Right kidney (tissue), 9 donors: ENCODE measurements at places on chromosomes 2 and 18.
A peak's percentile ranks its signal among the peaks of the same experiment; 100 is the strongest.

GRCh38 chr2:27831279-27832050, 58.7 kb downstream of the RBKS start:
- DNase-seq, result no peak

GRCh38 chr2:201680743-201681142, 17.7 kb downstream of the MPP4 start:
- DNase-seq, result no peak

DNA sequence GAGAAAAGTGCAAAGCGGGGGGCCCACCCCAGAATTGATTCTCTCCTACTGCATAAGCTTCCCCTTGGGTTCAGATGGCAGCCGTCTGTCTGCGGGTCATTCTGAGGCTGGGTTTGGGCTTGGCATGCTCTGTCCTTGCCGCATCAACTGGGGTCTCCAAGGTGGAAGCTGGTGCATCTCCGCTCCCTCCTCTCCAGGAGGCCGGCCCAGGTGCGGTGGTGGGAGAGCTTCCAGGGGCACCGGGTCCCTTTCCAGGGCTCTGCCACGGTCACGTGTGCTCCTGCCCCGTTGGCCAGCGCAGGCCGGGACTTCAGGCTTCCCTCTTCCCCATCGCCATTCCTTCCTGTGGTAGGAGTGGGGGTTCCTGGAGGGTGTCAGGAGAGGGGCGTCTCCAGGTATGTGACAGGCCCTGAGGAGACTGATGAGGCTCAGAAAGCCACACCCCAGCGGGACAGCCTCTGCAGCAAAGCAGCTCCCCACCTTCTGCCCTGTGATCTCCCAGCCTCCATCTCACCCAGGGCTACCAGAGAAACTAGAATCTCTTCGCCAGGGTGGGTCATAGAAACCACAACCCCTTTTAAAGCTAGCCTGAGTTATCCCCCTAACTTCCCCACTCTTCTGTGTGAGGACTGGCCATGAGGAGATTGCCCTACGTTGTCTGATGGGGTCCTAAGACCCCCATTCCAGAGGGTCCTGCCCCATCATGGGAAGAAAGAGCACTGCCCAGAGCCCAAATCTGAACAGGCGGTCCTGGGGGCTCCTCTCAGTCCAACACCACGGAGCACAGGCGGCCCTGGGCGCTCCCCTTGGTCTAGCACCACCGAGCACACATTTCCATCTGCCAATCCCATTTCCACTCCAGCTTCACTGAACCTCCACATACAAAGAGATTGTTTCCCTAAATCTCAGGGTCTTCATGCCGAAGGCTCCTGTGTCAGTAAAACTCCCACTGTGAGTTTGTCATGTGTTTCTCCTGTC, 76.6 kb downstream of the SLC66A2 start:
- DNase-seq, result no peak

DNA sequence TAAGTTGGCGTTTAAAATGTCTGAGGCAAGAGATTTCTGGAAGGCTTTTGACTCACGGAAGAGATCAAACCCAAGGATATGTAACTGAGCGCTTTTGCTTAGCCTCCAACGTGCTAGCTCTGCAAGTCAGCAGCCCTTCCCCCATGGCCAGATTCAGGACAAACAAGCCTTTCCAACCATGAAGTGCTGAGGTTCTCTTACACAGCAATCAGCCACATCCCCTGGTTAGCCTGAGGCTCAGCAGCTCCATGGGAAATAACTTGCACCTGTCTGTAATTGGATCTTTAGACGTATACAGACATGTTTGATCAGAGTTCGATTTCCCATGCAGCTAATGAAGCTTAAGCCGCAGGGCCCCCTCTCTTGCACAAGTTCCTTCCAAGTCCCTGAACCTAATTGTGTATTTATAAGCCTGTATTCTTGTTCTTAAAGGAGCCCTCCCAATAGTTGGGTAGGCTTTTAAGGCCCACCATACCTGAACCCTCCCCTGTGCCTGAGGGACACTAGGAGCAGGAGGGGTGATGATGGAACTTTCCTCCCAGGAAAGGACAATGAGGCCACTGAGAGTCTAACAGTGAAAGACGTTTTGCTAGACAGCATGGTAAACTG, 2.1 kb upstream of the TMEM131 start:
- no peak for DNase-seq

- DNase-seq, result no peak
Observed at GRCh38 chr2:197996583-197996982, 192.2 kb downstream of the PLCL1 start.

- no peak for DNase-seq
Observed at GRCh38 chr2:230068651-230069055, at the start of gene SLC16A14. Gene SLC16A14, minus strand, starts transcription at chr2:230068924. Its CDS starts 9,572 bp downstream, at chr2:230059352.

- DNase-seq, result no peak
Observed at GRCh38 chr2:136664713-136665405, 100.5 kb upstream of the THSD7B start.

- no peak for DNase-seq
Observed at GRCh38 chr18:50359806-50360205, 15.0 kb upstream of the SKA1 start.

DNA sequence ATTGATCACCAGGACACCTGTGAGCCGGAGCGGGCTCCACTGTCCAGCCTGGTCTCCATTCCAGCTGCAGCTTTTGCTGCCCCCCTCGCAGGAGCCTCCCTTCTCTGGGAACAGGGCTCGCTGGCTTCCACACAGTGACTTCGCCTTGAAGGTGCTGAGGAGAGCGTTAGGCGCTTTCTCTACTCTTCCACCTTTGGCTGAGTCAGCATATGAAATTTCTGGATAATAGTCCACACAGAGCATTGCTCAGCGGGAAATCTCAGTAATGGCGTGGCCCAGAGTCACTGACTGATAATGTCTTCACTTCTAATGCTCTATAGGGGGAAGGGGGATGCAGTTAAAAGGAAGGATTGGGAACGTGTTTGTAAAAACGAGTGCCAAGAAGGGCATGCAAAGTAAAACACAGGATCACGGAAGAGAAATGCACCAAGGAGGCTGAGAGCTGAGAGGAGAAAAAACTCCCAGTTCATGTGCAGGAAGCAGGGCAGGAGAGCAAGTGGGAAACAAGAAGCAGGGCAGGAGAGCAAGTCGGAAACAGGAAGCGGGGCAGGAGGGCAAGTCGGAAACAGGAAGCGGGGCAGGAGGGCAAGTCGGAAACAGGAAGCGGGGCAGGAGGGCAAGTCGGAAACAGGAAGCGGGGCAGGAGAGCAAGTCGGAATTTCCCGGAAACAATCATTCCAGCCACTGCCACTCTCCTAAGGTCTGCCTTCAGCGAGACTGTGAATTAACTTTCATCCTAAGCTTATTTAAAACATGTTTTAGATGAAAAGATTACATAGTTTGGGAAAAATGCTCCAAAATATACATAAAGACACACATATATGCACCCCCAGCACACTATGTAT, 77.7 kb downstream of the MYT1L start:
- DNase-seq, result no peak

DNA sequence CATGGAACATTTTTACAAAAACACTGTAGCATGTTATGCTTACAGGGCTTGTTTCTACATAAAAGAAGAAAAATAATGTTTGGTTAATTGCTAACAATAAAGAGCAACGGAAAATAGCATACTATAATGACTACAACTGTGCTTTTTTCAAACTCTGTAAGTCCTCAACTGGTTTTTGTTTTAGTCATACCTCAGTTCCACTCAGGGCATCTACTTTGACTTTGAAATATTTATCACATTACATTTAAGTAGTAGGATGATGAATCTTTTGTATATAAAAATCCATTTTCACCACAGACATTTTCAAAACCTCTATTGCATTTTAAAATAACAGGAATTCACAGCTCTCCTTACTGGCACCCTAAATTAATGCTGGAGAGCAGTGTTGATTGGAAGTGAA, 8.3 kb downstream of the SATB2 start:
- DNase-seq, result no peak

DNA sequence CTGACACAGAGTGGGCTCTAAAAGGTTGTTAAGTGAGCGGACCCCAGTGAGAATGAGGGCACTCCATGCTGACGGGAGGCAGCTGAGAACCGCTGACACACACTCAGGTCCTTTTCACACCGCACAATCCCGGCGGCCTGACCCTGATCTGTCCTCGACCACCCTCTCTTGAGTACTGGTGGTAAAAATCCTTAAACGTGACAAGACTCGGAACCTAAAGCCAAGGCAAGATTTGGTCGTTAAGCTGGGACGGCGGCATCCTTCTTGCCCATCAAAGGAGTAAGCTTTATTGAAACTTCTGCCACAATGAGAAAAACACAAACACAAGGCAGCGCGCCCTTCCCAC, 569 bp downstream of the TMX3 start:
- no peak for DNase-seq

DNA sequence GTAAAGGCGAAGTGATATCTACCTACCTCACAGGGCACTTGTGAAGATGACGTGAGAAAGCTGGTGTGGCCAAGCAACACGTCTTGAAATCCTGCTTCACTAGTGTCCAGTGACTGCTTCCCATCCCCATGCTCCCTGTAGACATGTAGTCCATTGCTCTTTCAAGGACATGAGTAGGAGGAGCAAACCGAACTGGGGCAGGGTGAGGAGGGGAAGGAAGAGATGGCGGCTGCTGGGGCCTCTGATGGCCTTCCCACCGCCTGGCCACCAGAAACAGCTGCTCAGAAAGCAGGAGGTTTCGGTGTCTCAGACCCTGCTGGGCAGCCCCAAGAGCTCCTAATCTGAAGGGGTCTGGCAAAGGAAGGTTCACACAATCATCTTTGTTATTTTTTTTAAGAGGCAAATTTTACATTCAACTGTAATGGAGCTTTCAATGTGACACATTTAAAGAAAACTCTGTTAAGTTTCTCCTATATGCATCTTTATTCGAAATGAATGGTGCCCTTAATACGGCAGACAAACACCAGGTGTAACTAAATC, 14.7 kb downstream of the CPLX4 start:
- DNase-seq, result no peak

GRCh38 chr18:9839853-9840252, 45.9 kb upstream of the TXNDC2 start:
- no peak for DNase-seq

DNA sequence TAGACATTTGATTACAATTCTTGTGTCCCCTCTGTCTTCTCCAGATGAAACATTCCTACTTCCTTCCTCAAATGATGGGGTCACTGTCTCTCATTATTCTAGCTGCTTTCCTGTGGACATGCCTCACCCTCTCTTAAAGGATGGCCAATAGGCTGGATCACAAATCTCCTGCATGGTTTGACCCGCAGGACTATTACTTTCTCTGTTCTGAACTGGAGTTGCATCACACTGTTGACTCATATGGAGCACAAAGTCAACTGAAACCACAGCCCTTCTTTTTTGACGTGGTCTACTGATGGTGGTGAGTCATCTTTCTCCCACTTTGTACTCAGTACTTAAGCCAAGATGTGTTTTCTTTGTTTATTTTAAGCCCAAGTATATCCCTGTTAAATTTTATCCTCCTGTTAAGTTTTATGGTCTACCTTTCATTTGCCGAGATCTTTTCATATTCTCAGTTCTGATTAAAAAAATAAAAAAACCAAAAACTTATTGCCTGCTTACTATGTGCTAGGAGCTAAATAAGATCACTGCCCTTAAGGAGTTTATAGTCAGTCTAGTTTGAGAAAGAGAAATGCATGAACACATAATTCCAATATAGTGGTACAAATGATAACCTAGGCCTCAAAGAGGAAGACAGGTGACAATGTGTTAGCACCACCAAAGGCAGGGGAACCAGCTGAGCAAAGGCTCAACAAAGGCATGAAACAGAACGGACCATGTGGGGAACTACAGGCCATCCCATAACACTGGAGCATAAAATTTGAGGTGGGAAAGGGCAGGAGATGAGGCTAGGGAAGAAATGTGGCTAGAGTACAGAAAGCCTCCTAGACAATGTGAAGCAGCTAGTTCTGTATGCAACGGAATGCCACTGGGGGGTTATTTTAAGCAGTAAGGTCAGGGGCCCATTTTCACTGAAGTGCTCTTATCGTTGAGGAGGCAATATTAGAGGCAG, 67.6 kb upstream of the ZFP36L2 start:
- no peak for DNase-seq

DNA sequence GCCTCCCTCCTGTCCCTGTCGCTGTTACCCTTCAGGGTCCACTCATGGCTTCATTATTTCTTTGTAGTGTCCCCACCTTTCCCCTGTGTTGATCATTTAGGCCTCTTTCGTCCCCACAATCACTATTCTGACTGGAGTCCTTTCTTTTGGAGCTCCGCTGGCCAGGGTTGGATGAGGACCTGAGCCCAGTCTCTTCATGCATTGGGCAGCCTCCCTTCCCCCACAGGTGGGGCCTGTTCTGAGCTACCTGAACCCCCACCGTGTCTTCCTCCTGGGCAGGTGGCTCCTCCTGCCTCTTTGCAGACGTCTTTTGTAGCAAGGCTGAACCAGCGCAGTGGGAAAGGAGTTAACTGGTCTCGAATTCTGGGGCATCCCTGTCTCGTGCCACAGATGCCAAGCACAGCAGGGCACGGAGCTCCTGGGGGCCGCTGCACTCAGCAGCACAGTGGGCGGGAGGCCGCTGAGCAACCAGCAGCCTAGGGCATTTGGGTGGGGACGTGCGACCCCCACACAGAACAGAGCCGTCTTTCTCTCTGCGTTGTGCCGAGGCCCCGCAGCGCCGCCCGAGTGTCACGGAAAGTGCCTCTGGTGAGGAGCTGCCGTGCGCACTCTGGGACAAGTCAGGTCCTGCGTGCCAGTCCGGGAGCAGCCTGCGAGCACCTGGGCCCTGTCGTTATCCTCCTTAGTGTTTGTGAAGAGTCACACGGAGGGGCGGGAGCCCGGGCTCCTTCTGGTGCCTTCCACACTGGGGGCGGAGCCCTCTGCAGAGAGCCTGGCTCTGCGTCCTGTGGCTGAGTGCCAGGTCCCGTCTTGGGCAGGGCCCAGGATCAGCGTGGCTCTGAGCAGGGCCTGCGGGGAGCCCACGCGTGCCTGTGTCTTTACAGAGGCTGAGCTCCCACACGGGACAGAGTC, 130.1 kb downstream of the NFATC1 start:
- DNase-seq, result peak; percentile 2

GRCh38 chr18:11994336-11994702, 13.0 kb downstream of the IMPA2 start:
- no peak for DNase-seq

DNA sequence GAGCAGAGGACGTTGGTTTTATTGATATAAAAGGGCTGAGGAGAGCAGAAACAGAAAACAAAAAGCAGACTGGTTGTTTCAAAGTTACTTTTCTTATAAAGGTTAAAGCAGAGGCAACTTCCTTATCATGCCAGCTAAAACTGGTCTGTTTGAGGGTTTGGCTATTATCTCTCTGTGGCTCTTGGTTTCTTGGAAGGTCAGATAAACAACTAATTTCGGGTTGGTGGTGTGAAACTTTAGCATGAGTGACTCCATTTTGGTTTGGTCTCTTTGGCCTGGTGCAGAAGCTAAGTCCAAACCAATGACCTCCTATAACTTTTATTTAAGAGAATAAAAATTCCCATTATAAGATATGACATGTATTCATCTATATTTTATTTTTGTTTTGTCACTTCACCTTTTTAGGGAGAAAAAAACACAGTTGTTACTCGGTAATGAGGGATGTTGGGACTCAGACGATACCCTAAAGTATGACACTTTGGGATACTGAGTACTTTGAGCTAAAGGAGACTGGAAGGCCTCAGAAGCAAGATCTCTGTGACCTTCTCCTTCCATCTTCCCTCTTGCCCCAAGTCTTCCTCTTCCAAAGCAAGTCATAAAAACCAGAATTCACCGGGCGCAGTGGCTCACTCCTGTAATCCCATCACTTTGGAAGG, 23.3 kb downstream of the TNFAIP6 start:
- DNase-seq, result no peak

- peak; percentile 11 for DNase-seq
Observed at GRCh38 chr2:66596256-66596655, 161.3 kb downstream of the MEIS1 start.

GRCh38 chr2:15649561-15650255, 58.0 kb downstream of the DDX1 start:
- DNase-seq, result peak; percentile 62
